Muscle of leg (tissue), 16 donors: ENCODE measurements at places on chromosomes 4 and X. TPM values are rescaled to one million over a fixed set of nuclear protein-coding genes. Genes with fewer than 3 reads are reported as not detected.

DNA sequence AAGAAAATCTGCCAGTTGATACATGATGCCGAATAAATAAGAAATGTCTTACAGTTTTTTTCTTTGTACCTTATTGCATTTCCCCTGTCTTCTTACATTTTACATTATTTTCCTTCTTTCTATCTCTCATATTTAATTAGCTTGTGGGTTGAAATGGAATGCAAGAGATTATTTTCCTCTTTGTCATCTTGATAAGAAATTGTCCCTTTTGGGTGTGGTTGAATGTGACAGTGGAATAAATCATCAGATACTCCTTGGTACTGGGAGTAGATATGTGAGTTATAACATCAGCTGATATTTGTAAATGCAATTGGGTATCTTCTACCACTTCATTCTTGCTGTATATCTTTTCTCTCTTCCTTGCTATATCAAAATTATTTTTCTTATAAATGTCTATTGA, 997.4 kb downstream of the RAPGEF2 start:
- no peak for DNase-seq

GRCh38 chr4:56658528-56658927, 22.6 kb downstream of the HOPX start:
- no peak for DNase-seq

GRCh38 chrX:39946822-39947221, 150.9 kb downstream of the BCOR start:
- no peak for DNase-seq

Gene XAGE1A
- not detected for total RNA-seq

- DNase-seq: no peak
These were observed 39.1 kb upstream of the BMP2K start for GRCh38 chr4:78737035-78737434.

- no peak for DNase-seq
These were observed 528 bp upstream of the SLC25A4 start for GRCh38 chr4:185142564-185142911.

Gene SLC26A1
- 0.58 TPM for total RNA-seq

Gene AP1S2
- total RNA-seq: 39.1 TPM

DNA sequence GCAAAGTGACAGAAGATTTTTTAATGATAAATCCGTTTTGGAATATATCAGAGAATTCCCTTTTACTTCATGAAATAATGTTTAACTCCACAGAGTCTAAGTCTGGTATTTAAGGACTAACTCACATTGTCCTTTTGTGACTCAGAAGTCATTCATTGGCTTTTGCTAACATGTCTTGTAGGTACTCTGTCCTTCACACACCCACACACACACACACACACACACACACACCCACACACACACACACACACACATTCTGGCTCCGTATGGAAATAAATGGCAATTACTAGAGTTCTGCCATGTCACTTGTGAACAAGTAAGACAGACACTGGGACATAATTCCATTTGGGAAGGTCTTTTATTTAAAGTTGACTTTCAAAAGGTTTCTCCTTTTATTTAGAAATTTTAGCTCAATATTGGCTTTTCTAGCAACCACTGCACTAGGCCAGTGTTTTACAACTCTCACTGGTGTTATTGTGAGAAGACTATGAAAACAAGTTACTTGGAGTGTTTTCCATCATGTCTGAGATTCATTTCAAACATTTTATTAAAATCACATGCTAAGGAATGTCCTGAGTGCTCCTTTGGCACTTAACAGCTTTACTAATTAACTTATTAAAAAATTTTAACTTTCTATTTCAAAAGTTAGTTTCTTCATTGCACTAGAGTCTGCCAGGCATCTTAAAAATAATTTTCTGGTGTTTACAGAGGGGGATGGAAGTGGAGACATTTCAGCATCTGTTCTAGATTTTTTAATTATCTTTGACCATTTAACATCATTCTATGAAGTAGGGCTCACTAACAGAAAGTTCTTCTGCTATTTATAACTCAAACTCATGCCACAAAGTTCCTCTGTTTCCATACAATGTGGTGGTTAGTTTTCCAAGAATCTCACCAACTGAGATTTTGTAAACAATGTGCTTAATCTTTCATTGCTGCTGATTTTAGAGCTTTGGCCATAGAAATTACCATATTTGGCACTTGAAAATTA, 240.3 kb upstream of the GPC4 start:
- DNase-seq: no peak

DNA sequence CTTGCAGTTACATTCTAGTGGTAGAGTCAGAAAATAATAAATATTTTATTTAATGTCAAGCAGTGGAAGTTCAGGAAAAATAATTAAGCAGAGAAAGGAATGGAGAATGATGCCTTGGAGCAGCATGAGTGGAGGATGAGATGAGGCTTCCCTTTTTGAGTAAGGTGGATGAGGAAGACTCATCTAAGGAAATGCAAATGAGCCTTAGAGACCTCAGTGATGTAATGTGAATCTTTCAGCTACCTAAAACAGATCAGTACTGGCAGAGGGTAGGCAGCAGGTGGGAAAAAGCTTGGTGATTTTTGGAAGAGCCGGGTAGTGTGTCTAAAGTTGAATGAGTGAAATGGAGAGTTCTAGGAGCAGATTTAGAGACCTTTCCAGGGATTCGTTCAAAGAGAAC, 118.2 kb downstream of the GRID2 start:
- no peak for DNase-seq

GRCh38 chr4:156800463-156800862, 171.1 kb downstream of the PDGFC start:
- DNase-seq: no peak

DNA sequence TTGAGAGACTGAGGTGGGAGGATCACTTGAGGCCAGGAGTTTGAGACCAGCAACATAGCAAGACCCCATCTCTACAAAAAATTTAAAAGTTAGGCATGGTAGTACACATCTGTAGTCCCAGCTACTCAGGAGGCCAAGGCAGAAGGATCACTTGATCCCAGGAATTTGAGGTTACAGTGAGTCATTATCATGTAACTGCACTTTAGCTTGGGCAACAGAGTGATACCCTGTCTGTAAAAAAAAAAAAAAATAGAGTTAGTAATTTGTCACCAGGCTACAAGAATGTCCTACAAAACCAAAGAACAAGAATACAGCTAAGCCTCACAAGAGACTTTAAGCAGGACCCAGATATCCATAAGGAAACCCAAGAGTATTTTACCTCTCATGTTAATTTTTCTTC, 27.0 kb upstream of the RAB28 start:
- no peak for DNase-seq

Gene TMPRSS11F
- total RNA-seq: not detected

DNA sequence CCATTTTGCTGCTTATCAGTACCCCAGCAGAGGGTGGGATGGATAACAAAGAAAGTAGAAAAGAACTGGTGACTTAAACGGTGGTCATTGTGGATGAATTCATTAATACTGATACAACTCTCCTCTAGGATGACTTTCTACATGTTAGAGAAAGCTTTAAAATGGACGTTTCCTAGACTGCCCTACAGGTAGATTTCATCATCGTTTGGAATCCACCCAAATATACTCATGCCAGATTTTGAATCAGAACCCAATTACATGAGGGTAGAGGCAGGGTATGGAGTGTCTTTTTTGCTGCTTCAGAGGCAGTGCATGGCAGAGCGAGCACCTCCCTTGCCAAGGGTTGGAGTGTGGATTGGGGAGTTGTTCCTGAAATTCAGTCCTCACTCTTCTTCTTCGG, 13.3 kb upstream of the ANTXR2 start:
- DNase-seq: no peak

- DNase-seq: peak; percentile 64
These were observed 39.1 kb downstream of the ANOS1 start for GRCh38 chrX:8692871-8693270.
